ENCODE measurements at places on chromosomes 4 and X.

DNA sequence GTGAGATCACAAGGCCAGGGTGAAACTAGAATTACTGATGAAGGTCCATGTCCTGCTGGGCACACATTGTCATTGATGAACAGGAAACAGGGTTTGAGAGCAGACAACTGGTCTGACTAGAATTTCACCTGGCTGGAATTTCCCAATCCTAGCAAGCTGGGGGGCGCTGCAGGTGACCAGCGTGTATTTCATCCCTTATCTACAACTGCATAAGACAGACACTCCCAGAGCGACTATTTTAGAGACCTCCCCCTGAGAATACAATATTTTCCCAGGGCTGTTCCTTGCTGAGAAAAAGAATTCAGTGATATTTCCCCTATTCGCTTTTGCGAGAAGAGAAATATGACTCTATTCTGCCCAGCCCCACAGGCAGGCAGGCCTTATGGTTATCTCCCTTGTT lies 432.6 kb upstream of the GALNT7 start:
- DNase-seq = no peak

- DNase-seq = no peak
Measured at GRCh38 chr4:67746797-67747495, 7.2 kb downstream of the GNRHR start.

- DNase-seq = no peak
Measured at GRCh38 chr4:144663834-144664475, 18.0 kb downstream of the HHIP start.

- DNase-seq = no peak
Measured at GRCh38 chrX:150697641-150698040, 4.4 kb downstream of the MTMR1 start.

- no peak for DNase-seq
Measured at GRCh38 chrX:30863974-30864373, 25.1 kb downstream of the TAB3 start.

GRCh38 chr4:40190465-40190864 lies 6.4 kb upstream of the RHOH start:
- DNase-seq = no peak

GRCh38 chr4:100631281-100631968 lies 113.6 kb upstream of the EMCN start:
- DNase-seq = no peak

GRCh38 chrX:149040873-149041535 lies 464.1 kb downstream of the IDS start:
- DNase-seq = no peak

DNA sequence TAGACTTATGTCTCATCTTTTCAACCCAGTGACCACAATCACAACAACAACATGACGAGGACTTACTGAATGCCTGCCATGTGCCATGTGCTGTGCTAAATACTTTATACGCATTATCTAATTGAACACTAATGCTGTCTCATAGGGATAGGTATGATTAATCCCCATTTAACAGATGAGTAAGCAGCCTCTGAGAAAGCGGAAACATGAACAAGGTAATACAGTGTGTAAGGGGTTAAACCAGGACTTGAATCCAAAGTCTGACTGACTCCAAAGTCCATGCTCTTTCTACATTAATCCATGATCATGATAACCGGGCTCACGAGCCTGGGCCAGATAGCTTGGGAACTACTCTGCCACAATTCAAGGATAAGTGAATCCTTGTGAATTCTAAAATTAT lies 105.3 kb upstream of the MBNL3 start:
- no peak for DNase-seq

DNA sequence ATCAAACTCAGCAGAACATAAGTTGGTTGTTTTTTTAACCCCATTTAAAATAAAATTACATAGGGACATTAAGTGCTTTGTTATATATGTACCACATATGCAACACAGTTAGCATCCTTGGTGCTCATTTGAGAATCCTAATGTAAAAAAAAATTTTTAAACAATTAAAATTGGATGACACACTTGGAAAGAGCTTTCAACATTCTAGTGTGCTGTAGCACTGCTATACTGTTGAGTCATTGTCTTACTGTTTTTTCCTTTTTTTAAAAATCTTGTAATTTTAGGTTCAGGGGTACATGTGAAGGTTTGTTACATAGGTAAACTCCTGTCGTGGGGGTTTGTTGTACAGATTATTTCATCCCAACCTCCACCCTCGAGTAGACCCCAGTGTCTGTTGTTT lies 12.8 kb downstream of the THAP9 start:
- no peak for DNase-seq

DNA sequence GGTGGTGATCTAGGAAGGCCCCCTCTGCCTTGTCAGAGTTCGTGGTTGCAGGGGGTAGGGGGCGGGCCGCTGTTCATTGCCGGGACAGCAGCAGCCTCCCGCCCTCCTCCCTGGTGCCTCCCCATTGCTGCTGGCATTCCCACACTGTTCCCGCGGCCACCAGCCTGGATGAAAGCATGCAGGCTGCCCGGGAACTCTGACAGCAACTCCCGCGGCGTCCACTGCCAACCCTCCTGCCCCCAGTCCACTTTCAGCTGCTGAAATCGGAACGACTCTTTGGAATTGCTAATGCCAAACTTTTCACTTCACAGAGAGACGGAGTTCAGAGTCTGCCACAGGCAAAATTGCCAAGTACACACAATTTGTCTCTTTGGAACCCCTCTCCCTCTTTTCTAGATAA lies 121.9 kb downstream of the BEND2 start:
- DNase-seq = no peak

DNA sequence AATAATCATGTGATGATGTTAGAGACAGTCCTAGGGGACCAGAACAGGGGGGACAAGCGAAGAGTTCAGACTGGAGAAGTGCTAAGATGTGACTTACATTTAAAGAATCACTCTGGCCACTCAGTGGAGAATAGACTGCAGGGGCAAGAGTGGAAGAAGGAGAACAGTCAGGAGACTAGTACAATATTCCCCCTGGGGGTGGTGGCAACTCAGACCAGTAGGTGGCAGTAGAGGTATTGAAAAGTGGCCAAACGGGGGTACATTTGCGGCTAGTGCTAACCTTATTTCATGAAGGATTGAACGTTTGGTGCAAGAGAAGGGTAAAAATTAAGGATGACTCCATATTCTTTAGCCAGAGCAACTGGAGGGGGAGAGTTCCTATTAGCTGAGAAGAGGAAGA lies 2.7 kb upstream of the BMX start:
- DNase-seq = peak; percentile 18

- DNase-seq = no peak
Measured at GRCh38 chrX:151692825-151693224, 2.4 kb upstream of the PRRG3 start.

DNA sequence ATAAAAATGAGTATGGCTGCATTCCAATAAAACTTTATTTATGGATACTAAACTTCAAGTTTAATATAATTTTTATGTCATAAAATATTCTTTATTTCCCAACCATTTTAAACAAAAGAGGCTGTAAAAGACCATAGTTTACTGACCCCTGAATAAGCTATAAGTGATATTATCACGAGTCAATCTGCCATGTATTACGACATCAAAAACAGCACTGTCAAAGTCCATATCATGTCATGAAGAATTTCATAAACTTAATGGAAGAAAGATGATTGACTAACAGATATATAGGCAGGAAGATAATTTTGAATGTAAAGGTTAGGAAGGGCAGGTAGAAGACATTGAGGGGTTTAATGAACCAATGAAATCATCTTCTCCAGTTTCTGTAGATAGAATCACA lies 18.2 kb downstream of the TMEM156 start:
- DNase-seq = no peak

GRCh38 chr4:39621582-39621981 lies 17.1 kb downstream of the SMIM14 start:
- no peak for DNase-seq

- DNase-seq = no peak
Measured at GRCh38 chr4:151600432-151600831, 160.4 kb downstream of the GATB start.

- no peak for DNase-seq
Measured at GRCh38 chr4:169256856-169257761, 13.6 kb downstream of the SH3RF1 start.

- DNase-seq = no peak
Measured at GRCh38 chrX:124910611-124911010, 409.1 kb upstream of the TEX13C start.

DNA sequence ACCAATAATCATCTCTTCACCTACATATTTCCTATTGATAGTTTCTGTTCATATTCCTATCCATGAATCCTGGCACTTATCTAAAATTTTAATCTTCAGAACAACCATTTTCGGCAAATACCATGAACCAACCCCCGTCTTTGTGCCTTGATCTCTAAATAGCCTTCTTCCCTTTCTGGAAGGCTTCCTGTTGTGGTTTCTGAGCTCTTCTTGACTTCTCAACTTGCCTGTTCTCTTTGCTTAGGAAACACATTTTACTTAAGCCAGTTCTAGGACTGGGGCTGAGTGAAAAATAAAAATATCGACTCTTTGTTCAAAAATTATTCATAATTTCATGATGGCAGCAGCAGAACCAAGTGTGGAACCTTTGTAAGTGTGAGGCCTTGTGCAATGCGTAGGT lies 882.4 kb downstream of the C4orf33 start:
- DNase-seq = no peak

GRCh38 chr4:10120943-10121567 lies 4.5 kb upstream of the WDR1 start:
- no peak for DNase-seq

- DNase-seq = no peak
Measured at GRCh38 chr4:11232015-11232414, 196.7 kb downstream of the HS3ST1 start.

DNA sequence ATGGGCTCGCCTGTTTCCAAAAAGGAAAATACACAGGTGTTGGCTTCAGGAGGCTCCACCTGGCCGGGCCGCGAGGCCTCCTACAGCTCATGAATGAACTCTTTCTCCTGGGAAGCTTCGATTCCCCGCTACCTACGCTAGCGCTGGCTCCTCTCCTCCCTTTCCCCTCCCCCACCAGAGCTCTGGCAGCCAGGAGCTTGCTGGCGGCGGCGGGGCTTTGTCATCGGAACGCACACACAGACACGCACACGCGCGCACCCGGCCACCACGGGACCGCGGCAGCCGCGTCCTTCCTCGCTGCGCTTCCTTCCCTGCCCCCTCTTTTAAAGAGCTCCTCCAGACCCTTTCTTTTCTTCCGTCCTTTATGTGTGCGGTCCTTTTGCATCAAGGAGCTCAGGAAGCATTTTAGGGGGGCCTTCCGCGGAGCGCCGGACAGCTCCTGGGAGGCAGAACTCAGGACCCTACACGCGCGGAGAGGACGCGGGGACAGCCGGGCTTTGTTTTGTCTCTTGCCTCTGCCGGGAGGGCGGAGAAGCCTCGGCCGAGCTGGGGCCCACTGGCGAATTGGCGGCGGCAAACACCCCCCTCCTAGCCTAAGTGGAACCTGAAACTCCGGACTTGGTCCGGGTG lies 70.2 kb upstream of the BCOR start:
- no peak for DNase-seq

DNA sequence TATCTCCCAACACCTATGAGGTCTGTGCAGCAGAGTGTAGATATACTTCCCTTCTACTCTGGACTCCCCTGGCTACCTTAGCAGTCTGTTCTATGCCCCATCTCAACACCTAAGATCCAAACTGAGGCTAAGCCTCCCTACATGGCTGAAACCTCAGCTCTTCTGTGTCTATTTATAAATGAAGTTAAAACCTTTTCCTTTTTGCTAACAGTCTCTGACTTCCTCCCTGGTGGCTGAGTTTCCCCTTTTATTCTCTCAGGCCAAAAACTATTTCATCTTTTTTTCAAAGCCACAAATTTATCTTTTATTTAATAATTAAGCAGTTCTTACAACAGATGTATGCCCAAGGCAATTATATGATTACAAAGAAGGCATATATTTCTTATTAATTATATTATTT lies 111.8 kb upstream of the STIM2 start:
- DNase-seq = no peak

- DNase-seq = no peak
Measured at GRCh38 chr4:114320126-114320525, 278.5 kb upstream of the UGT8 start.

DNA sequence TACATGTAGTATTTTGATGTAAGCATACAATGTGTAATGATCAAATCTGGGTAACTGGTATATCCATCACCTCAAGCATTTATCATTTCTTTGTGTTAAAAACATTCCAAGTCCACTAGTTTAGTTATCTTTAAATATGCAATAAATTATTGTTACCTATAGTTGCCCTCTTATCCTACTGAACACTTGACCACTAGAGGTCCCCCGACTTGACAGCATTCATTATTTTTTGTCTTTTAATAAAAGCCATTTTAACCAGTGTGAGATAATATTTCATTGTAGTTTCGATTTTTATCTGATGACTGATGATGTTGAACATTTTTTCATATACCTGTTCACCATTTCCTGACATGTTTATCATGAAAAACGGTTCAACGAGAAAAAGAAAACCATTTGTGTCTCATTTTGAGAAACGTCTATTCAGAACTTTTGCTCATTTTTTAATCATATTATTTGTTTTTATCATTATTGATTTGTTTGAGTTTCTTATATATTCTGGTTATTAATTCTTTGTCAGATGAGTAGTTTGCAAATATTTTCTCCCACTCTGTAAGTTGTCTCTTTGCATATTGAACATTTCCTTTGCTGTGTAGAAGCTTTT lies 199.0 kb upstream of the CXXC4 start:
- DNase-seq = no peak
